Activated T-cell treated with anti-CD3 and anti-CD28 coated beads for 1 hour (primary cell): ENCODE measurements at places on chromosomes 7 and 10.

DNA sequence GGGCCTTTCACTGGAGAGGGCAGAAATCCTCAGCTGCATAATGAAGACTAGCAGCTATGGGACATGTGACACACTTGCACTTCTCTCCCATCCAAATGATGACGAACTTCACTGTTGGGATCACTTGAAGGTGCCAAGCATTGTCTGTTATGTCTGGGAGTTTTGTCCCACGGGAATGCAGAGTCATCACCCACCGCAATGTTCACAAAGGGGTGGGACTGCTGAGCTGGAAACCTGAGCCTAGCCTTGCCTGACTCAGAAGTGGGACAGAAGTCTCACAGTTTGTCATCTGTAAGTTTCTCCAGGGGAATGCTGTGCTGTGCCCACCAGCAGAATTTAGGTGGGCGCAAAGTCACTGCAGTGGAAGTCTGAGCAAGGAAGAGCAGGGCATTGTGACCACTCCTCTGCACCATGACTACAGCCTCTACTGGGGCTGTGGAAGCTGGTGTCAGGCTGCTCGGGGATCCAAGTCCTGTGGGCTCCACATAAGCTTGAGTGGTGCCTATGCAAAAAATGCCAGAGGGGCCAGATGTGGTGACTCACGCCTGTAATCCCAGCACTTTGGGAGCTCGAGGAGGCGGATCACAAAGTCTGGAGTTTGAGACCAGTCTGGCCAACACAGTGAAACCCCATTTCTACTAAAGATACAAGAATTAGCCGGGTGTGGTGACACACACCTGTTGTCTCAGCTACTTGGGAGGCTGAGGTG lies 472.0 kb upstream of the CNTNAP2 start:
- no peak for DNase-seq

GRCh38 chr7:92880212-92881090 lies 44.1 kb upstream of the CDK6 start:
- DNase-seq: no peak

DNA sequence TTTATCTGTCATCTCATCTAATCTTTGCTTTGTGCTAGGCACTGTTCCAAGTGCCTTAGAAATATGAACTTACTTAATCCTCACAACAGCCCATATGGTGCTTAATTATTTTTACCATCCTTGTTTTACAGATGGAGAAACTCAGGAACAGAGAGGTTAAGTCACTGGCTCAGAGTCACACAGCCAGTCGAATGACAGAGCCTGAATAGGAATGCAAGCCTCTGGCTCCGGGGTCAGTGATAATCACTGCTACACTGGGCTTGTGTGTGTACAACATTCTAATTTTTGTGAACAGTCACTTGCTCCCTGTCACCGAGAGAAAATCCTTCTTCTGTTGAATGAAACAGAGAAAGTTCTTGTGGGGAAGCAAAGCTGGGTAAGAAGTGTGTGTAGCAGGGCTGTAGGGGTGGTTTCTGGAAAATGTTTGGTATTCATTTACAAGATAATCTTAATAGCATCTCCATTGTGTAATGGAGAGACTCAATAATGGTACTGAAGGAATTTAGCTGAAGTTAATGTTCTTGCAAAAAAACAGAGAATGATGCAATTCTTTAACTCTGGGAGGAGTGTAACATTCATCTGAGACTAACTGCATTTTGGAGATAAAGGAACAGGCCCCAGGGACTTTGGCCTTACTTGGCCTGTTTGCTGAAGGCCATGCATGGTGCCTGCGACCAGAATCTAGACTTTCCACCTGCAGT lies 290.6 kb downstream of the FRMD4A start:
- no peak for DNase-seq

- no peak for DNase-seq
Measured at GRCh38 chr7:22109761-22110160, 164.1 kb upstream of the CDCA7L start.

DNA sequence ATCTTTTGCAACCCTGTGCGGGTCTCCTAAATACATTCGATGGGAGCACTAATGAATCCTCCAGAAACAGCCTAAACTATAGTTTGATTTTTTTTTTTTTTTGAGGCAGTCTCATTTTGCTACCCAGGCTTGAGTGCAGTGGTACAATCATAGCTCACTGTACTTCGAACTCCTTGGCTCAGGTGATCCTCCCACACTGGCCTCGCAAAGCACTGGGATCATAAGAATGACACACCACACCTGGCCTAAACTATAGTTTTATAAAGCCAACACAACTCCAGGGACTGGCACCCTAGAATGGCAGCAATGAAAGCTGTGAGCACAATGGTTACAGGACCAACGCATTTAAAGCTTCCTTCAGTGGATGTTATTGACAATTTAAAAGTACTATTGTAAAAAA lies 14.5 kb upstream of the JMJD1C start:
- no peak for DNase-seq

- DNase-seq: no peak
Measured at GRCh38 chr7:107327986-107328569, 141.8 kb upstream of the GPR22 start.

DNA sequence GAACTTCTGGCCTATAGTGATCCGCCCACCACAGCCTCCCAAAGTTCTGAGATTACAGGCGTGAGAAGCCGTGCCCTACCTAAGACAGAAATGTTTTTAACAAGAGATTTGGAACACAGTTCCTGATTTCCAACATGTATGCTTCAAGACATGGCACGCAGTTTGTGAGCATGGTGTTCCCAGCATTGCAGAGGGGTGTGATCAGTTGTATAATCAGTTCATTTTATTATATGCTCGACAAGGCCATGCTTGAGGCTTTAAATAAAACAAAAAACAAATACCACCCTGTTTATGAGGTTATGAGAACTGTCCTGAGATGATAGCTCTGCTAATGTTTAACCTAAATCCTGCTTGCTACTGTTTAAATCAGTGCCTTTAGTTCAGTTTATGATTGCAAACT lies 60.2 kb downstream of the TASOR2 start:
- DNase-seq: no peak

- no peak for DNase-seq
Measured at GRCh38 chr7:32539919-32540531, 44.7 kb downstream of the AVL9 start.

GRCh38 chr7:69687739-69688433 lies 89.6 kb downstream of the AUTS2 start:
- DNase-seq: no peak

DNA sequence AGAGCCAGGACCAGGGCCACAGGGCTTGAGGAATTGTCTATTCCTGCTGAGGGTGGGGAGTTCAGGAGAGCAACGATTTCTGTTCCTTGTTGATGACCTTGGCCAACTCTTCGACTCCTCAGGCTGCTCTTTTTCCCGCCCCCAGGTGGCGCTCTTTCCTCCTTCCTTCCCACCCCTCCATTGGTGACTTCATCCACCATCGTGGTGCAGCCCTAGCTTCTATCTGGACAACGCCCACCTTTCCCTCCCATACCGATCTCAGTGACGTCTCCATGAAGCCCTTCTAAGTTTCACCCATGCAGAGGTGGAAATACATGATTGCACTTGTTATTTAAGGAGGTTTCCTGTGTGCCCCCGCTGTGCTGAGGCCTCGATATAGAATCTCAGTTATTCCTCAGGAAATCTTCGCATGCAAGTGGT lies 22.1 kb upstream of the CARD11 start:
- peak; percentile 46 for DNase-seq

DNA sequence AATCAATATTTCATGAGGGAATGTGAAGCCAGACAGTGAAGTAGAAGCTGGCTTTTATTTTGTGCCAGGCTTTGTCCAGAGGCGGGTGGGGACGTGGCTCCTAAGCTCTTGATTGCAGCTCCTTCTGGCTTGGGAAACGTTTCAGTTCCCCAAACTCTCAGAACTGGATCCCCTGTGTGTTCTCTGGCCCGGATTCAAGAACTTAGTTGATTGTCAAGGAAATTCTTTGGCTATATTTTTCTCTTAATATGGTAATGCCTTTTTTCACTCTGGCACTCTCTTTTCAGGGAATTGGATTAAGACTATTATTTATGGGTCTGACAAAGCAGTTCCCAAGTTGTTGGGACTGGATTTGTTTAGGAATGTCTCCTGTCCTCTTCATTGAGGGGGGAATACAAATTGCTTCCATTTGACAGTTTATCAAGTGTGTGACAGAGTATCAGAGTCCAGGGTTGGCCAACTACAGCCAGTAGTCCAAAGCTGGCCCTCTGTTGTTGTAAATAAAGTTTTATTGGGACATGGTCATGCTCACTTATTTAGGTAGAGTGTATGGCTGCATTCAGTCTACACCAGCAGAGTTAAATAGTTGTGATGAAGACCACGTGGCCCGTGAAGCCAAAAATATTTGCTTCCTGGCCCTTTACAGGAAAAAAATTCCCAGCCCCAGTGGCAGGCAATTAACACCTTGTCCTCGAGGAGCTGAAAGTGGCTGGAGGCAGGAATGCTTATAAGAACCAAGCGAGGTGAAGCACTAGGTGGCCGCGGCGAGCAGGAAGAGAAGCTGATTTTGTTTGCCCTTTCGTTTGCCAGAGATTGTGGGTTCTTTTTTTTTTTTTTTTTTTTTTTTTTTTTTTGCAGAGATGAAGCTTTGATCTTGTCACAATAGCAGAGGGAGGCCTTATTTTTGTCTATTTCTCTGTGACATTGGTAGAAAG lies 34.3 kb downstream of the HTRA1 start:
- DNase-seq: no peak

GRCh38 chr7:100510437-100511239 lies 26.9 kb downstream of the NYAP1 start:
- no peak for DNase-seq

- no peak for DNase-seq
Measured at GRCh38 chr10:1366811-1367425, 310.7 kb downstream of the WDR37 start.

DNA sequence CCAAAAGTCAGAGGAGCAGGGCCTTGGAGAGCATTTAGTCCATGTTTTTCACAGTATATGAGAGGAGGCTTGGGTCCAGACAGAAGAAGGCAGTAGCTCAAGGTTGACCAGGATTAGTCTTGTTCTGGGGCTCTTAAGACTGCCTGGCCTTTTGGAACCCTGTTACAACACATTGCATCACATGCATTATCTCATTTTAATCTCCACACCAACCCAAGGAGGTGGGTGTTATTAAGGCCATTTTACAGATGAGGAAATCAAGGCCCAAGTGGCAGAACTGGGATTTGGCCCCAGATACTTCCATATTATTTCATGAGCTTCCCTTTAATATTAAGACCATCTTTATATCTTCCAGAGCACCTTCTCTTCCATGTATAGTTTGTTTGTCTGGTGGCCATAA lies 38.8 kb downstream of the RPS24 start:
- no peak for DNase-seq

DNA sequence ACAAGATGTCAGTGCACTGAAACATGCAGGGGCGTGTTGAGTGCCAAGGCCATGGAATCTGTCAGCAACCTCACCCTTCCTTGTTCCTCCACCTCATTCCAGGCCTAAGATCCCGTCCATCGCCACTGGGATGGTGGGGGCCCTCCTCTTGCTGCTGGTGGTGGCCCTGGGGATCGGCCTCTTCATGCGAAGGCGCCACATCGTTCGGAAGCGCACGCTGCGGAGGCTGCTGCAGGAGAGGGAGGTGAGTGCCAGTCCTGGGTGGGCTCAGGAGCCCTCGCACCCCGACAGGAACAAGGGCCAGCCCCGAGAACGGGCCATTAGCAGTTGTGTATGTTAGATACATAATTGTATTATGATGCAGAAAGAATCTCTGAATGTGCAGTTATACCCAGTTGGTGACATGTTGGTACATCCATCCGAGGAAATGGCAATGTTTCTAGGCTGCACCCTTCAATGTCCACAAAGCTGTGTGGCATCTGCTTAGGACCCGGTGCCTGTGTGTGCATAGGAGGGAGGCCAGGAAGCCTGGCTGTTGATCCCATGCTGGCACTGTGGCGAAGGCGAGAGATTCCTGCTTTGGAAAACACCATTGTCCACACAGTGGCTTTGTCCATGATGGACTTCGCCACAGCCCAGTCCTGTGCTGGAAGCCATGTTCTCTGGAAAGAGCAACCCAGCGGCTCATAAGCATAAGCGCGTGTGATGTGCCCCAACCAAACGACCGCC lies 154.2 kb downstream of the EGFR start:
- no peak for DNase-seq
